ENCODE measurements at places on chromosomes 3 and 15.

DNA sequence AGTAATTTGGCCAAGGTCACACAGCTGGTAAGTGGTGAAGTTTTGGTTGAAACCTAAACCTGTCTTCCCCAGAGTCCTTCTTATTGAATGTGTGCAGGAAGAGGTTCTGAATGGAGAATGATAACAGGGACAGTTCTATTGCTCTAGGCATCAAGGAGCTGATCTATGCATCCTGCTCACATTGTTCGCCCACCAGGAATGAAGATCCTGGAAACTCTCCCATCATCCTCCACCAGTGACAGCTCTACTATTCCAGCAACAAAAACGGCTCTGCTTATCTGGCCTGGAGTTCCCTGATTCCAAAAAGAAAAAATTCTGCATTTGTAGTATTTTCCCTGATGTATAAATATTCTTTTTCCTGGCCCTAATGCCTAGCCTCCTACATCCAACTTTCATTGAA is 16.4 kb upstream of the TNFAIP8L3 start:
- no peak for DNase-seq

GRCh38 chr3:30353711-30354467 is 252.5 kb upstream of the TGFBR2 start:
- no peak for DNase-seq

DNA sequence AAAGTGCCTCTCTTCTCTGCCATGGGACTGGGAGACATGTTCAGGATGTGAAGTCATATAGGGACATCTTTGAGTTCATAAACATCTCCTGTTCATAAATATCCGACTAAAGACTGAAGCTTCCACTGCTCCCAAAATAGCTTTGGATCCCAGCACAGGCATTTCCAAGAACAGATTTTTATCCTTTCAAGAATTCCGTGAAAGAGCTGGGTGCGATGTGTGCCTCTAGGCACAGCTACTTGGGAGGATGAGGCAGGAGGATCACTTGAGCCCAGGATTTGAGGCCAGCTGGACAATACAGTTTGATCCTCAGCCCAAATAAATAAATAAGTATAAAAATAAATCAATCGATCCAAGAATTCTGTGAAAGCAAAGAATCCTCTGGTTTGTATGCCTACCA is 6.7 kb upstream of the ISLR2 start:
- DNase-seq = no peak

- peak; percentile 72 for DNase-seq
Observed at GRCh38 chr3:69761896-69762767, 22.9 kb downstream of the MITF start.

DNA sequence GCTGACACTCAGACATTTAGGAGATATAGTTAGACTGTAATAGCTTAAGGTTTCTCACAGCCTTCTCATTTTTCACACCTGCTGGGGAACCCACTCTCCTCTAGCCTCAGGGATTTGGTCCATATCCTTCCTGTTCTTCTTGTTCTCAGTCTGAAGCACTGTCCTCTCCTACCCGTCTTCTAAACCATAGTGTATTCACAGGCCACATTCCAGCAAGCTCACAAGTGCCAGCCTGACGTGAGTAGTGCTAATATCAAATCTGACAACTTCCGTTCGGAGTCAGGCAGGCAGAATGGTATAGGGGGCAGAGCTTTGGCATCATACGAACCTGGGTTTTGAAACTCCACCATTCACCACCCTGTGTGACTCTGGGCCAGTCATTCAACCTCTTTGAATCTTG is 6.9 kb upstream of the CA12 start:
- DNase-seq = no peak

- no peak for DNase-seq
Observed at GRCh38 chr3:194056731-194057415, 79.1 kb upstream of the HES1 start.

- no peak for DNase-seq
Observed at GRCh38 chr3:98817547-98818041, 54.5 kb downstream of the ST3GAL6 start.

- no peak for DNase-seq
Observed at GRCh38 chr3:71989165-71989564, 204.2 kb upstream of the PROK2 start.

GRCh38 chr3:19886404-19886803 is 47.6 kb downstream of the EFHB start:
- no peak for DNase-seq

DNA sequence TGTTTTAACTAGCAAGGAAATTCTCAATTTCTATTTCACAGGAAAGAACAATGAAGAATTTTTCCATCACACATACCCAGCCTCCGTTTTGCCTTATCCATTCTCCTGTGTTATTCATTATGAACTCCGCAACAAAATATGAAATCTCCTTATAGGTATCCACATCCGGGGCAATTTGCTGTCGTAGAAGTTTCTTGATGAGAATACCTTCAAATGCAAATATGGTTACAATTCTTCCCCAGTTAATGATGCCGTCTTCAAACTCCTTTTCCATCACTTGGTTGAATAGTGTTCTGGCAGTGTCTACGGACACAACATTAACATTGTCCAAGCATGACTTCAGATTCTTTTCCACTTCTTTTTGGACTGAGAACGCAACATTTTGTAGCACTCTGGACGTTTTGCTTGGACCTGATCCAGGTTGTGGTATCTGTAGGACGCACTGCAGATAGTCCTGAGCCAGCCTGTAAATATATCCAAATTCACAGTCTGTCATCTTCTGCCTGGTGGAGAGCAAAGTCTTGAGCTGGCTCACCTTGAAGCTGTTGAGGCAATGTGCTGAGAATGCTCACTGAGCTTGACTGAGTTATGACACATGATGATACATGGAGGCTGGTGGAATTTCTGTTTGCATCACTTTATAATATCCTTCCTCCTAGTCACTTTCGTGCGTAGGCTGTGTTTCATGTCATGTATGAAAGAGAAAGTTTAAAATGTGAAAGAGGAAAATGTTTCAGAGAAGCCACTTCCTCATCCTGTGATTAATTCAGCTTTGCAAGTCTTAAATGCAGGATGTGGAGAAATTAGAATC is at the start of gene BCL2A1:
TSS of gene BCL2A1 (minus strand) at position 573 of the 811 bp plus-strand sequence. CDS start at position 496, 77 bp downstream.
- no peak for DNase-seq

- no peak for DNase-seq
Observed at GRCh38 chr3:174223042-174223441, 636.1 kb upstream of the NAALADL2 start.
